NCI-H510A treated with DMSO at 0.1 percent for 48 hours (cell line): ENCODE measurements at places on chromosomes 1 and 21.

DNA sequence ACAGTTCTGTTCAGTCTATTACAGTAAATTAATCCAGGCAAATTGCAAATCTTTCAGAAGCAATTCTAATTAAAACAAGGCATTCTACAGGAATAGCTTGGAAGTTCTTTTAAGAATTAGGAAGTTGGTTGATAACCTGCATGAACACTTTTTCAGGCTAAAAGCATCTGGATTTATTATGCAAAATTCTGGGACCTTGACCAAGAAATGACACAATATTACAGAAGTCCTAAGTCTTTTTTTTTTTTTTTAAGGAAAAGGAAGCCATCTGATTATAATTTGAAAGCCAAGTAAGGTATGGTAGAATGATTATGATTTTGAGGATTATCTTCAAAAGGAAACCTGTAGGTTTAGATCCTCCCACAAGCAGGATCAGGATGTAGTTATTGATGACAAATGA is 74.7 kb upstream of the KCNK2 start:
- no peak for DNase-seq

DNA sequence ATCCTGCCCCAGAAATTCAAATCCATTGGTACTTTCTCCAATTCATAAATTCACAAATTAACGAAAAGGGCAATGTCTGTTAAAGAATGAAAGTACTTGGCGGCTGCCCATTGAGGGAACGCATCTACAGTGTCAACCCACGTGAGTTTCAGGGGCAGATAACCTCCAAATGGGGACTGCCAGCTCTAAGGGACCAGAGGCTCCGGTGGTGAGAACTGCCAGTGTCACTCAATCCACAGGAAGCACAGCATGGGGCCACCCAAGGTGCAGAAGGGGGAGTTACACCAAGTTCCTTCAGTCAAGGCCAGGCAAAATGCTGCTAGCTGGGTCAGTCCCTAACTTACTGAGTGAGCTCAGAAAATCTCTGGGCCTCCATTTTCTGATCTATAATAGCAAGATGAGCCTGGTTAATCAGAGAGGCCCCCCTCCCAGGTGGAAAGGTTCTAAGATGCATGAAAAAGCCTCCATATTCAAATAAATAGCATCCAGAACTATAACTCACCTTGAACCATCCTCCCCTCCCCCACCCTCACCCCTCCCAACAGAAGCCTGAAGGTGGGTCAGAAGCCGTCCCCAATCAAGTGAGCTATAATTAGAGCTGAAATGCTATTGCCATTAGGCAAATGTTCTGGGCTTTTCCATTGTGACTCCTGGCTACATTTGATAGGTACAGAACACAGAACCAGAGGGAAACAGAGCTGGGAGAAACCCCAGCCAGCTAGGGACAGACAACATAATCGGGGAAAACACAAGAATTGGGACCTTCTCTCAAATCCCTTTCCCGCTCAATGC is 41.7 kb downstream of the LRP8 start:
- no peak for DNase-seq

GRCh38 chr1:94595658-94596057 is 54.1 kb upstream of the F3 start:
- DNase-seq: no peak

DNA sequence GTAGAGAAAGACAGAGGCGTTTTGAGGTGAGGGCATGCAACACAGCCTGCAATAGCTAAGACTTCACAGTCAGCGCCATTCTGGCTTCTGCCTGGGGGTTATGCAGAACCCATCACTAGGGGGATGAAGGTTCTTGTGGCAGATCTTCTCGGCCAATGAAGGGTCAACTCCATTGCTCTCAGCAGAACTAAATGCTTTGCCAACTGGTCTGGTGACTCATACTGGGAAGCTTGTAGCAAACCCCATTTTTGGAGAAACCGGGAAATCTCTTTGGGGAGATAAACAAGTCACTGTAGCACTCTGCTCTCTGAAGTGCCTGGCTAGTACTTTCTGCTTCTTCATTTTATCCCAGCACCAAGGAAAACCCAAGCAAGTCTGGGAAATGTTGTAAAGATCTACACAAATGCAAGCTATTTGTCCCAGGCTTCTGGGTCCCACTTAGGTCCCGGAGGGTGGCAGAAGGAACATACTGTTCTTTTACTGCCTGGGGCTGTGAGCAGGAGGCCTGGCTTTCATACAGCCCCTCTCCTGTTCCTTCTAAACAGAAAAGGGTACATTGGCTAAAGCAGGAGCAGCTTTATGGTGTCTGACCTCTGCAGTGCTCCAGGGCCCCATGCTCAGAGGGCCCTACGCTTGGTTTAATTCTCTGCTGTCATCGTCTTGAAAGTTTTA is 28.8 kb downstream of the SHISA4 start:
- no peak for DNase-seq

DNA sequence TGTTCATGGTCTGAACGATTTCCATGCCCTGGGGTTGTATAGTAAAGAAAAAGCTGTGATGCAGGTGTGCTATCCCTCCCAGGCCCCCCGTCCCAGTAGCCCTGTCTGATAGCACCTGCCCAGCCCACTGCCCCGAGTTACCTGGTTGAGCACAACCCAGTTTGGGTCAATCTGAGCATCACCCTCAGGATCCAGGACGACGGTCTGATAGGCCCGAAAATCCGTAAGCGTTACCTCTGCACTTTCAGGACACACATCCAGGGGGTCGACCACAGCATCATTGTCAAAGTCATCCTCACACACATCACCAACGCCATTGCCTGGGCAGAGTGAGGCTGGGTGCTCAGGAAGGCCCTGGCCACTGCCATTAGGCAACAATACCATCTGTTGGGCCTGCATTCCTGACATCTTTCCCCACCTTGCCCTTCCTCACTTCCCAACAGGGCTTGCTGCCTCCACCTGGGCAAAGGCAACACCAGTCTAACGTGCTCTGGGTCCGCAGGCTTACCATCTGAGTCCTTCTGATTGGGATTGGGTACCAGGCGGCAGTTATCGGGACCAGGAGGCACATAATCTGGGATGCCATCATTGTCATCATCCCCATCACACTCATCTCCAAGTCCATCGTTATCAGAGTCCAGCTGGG is 9.7 kb downstream of the THBS3 start:
- no peak for DNase-seq

DNA sequence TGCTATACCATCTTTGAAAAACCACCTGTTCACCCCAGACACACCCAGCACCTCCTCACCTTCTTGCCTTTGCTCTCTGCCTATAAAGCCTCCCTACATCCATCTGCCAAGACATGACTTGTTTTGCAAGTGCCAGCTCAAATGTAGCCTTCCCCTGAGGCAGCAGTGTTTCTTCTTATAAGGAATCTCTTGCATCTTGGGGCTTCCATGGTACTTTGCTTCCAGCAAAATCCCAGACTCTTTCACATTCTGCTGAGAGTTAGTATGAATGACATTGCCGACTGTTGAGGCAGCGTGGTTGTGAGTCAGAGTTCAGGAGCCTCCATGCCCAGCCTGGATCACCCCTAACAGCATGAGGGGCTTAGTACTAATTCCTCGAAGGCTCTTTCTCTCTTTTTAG is 217.4 kb upstream of the RUNX1 start:
- DNase-seq: no peak

GRCh38 chr1:31498376-31499040 is 77.8 kb upstream of the TINAGL1 start:
- no peak for DNase-seq

DNA sequence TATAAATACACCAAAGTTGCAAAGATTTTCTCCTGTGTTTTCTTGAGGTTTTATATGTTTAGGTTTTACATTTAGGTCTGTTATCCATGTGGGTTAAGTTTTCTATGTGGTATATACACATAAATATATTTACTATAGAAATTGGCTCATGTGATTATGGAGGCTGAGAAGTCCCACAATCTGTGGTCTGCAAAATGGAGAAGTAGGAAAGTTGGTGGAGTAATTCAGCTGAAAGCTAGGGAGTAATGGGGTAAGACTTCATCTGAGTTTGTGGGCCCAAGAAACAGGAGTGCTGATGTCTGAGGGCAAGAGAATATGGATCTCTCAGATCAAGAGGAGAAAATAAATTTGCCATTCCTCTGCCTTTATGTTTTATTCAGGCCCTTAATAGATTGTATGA is 146.0 kb downstream of the GPATCH2 start:
- no peak for DNase-seq

- no peak for DNase-seq
These were observed 126.8 kb downstream of the PIK3R3 start for GRCh38 chr1:46005594-46005993.

DNA sequence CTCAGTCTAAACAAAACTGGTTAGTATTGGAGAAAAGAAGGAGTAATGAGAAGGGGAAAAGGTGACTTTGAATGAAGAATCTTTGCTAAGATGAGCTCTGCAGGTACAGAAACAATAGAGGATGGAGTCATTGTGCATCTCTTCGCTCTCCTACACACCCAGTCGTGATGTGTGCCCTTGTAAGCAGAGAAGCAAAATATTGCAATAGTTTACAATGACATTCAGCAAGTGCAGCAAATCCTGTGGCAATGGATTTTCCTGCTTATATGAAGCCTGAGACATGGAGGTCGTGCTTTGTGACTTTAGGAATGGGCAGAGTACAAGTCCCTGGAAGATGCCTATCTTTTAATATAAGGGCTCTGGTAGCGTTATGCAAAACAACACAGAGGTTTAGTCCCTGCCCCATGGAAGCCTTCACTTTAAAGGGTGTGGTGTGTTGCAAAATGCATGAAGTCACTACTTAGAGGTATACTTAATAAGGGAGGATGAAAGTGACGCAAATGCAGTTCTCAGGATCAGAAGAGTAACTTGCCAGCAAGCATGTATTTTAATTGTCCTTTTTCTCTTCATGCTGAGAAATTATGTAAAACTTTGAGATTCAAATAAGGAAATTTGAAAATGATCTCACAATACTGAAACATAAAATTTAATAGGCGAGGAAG is 88.0 kb upstream of the IVNS1ABP start:
- DNase-seq: no peak

- no peak for DNase-seq
These were observed 2.6 kb upstream of the TDRD10 start for GRCh38 chr1:154499446-154499845.

DNA sequence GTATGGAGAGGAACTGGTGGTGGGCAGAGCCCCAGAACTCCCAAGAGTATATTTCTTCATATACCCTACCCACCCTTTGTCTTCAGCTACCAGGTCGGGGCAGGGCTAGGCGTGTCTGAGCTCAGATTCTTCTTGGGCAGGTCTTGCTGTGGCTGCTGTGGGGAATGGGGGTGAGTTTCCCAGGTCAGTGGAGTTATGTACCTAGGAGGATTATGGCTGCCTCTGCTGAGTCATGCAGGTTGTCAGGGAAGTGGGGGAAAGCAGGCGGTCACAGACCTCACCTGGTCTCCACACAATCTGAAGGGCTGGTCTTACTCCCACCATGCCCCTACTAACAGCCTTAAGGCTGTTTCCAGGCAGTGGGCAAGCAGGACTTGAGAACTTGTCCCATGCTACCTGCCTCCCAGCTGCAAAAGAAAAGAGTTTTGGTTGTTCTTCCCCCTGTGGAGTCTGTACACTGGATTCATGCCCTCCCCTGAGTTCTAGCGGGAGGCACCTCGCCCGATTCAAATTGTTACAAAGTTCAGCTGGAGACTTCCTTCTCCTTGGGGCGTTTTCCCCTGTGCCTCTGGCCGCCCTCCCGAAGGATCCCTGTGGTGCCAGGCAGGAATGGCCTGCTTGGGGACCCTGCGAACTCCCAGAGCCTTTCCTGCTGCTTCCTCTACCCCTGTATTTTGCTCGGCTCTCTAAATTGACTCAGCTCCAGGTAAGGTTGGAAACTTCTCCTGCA is 58.6 kb downstream of the NPHS2 start:
- no peak for DNase-seq

DNA sequence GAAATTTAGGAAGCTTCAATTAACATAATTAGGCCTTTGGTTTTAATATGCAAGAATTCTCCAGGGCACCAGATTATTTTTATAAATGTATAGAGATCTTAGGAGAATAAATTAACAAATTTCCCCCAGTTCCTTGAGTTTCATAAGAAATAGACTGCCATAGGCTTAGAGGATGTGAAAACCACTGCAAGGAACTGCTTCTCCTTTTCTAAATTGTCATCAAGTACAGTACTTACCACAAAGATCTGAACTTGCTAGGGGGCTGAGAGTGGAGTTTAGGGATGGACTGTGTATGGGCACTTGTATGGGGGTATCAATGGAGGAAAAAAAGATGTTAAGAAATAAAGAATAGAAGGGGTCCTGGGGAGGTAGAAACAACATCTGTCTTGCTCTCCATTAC is 31.1 kb downstream of the LHX8 start:
- no peak for DNase-seq

DNA sequence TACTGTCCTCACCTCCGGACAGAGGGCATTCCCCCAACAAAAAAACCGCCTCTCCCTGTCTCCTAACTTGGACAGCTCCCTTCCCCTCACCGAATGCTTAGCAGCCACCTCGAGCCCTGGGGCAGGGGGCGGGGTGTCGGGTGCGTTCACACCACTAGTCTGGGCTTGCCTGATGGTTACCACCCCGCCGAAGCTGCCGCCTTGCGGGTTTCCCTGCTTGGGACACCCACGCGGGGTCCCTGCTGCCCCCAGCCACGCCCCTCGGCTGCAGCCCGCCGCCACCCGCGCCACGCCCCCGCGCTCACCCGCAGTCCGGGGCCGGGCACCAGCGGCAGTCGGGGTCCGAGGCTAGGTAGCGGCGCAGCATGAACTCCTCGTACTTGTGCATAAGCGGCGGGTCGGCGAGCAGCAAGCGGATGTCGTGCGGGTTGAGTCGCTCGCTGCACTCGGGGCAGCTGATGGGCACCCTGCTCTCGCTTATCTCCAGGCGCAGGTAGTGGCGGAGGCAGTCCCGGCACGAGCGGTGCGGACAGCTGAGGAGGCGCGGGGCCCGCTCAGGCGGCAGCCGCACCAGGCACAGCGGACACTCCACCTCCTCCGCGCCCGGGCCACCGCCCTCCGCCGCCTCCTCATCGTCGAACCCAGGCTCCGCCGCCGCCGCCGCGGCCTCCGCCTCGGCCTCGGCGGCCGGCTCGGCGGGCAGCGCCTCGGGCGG is 706 bp downstream of the RNF19B start:
- DNase-seq: peak; percentile 41

DNA sequence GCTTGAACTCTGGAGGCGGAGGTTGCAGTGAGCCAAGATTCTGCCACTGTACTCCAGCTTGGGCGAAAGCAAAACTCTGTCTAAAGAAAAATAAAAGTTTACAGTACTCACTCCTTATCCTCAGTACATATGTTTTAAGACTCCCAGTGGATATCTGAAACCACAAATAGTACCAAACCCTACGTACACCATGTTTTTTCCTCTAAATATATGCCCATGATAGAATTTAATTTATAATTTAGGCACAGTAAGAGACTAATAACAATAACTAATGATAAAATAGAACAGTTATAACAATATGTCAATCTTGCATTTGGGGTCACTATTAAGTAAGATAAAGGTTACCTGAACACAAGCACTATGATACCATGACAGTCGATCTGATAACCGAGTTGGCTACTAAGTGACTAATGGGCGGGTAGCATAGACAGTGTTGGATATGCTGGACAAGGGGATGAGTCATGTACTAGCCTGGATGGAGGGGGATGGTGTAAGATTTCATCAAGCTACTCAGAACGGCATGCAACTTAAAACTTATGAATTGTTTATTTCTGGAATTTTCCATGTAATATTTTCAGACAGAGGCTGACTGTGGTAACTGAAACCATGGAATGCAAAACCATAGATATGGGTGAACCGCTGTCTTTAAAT is 43.7 kb downstream of the ST7L start:
- no peak for DNase-seq

GRCh38 chr21:39054066-39054465 is 129.2 kb downstream of the PSMG1 start:
- DNase-seq: no peak
